SK-MEL-5 (cell line): ENCODE measurements at places on chromosomes 7 and 10.

DNA sequence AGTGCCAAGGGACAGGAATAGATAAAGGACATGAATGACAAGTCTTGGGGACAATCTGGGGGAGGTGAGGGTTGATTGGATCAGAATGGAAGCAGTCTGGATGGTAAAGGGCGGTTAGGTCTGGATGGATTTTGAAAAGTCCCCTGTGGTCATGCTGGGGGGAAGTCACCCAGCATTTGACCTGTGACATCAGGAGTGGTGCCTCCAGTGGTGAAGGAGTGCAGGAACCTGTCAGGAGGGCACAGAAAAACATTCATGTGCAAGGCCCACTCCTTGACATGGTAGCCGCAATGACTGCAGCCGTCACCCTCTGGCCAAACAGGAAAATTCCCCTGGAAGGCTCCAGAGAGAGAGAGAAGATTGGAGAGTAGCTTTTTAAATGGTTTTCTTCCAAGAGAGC, 304.8 kb downstream of the GFRA1 start:
- no peak for DNase-seq

GRCh38 chr10:30430544-30431298, 3.3 kb upstream of the MAP3K8 start:
- DNase-seq = no peak

DNA sequence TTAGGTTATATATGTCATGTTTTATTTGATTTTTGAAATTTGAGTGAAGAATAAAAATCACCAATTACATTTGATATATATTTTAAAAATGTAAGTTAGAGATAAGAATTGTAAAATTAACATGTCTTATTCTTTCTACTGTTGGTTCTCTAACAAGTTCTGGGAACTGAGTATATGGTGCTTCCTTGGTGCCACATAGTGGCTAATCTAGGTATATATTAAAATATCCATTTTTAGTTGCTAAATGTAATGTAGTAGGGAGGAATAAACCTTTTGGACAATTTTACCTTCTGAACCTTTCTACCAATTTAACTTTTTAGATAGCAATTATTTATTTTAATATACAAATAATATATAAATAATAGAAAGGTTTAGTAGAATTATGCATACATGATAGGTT, 17.5 kb downstream of the CFAP69 start:
- DNase-seq = peak; percentile 67

GRCh38 chr7:118079369-118079768, 104.6 kb upstream of the LSM8 start:
- DNase-seq = no peak

DNA sequence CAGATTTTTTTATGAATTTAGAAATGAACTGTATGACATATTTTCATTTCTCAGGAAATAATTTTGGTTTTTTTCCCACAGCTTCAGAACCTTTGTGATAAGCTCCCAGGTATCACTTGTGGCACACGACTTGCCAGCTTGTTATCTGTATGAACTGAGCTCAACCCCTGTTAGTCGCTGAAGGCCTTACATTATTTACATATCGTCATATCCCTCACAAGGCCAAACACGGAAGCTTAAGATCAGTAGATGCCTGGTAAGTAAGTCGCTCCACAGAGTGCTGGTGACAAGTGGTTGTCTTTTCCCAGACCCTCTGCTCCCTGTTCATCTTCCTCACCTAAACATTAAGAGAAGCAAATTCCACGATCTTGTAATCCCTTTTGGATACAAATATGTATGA, 55.2 kb downstream of the RAPGEF5 start:
- DNase-seq = no peak

DNA sequence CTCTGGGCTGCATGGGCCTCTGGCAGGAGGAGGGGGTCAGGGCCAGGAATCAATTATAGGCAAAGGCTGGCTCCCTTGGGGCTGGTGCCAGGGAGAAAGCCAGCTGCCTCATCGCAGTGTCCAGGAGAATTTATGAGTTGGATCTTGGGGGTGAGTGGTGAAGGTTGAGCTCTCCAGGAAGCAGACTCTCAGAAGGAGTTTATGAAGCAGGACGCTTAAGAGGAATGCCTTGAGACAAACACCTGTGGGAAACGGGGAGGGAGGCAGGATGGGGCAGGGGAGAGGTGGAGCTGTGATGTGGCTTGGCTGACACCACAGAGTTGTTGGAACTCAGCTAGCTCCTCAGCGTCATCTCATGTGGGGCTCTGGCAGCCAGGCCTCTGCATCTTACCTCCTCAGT, 428.5 kb downstream of the RPS24 start:
- DNase-seq = no peak

DNA sequence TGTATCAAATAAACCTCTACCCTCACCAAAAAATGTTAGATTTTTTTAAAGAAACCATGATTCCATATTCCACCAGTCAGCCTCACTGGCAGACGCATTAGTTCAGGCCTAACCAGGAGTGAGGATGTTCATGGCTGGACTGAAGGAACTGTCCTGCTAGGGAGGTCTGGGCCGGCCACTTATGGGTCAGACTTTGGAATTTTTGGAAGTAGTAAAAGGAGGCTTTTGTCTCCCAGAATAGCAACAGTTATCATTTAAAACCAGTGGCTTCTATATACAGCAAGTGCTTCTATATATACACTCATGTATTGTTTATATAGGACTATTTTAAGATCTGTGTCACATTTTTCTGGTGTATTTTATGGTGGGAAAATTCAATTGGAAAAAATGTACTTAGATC, 120.5 kb downstream of the CNNM2 start:
- DNase-seq = no peak

DNA sequence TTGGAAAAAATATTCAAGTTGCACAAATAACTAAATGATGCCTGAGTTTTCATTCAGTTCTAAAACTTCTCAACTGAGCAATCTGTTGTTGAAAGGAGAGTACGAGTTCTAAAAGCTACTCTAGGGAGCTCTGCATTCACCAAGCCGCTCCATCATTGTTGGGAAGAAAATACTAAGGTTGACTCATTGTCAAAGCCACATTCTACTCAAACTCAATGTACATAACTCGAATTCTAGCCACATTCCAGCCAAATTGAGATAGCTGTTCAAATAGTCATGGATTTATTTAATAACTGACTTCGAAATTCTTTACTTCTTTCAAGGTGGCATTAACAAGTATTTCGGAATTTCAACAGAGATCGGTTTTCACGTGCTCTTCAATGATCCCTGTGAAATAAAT, 63.4 kb downstream of the KIAA1217 start:
- DNase-seq = no peak

- DNase-seq = no peak
Observed at GRCh38 chr10:71611131-71611530, 108.4 kb downstream of the C10orf105 start.

GRCh38 chr10:7513936-7514335, 103.1 kb upstream of the SFMBT2 start:
- DNase-seq = no peak

DNA sequence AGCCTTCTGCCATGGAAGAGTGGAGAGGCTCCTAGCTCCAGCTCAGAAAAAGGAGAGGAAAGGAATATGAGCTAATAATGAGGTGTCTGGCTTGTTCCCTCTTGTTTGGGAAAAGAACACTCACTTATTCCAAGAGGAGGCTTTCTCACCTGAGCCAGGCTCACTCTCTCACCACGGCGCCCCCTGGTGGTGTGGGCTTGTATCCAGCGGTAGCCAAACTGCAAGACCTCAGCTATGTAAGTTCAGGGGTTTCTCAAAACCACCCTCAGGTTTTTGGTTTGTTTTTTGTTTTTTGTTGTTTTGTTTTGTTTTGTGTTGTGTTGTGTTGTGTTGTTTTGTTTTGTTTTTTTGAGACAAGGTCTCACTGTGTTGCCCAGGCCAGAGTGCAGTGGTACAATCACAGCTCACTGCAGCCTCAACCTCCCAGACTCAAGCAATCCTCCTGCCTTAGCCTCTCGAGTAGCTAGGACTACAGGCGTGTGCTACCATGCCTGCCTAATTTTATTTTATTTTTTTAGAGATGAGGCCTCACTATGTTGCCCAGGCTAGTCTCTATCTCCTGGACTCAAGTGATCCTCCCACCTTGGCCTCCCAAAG, 124.0 kb downstream of the TMEM130 start:
- DNase-seq = peak; percentile 80

- DNase-seq = no peak
Observed at GRCh38 chr7:30918676-30919075, 7.0 kb downstream of the AQP1 start.

DNA sequence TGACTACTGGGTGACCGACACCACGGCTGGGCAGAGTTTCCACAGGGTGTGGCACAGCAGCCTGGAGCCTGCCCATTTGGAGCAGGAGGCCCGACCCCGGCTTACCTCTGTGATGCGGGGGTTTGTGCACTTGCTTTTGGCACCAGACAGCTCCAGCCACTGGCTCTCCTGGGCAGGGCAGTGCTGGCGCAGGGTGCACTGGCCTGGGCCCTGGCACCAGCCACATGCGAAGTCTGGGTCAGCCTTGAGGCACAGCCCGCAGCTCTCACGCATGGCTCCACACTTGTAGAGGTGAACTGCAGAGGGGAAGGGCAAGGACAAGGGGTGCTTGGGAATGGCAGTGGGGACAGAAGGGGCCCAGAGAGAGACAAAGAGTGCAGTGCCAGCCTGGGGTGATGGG, 373.7 kb downstream of the PLXNA4 start:
- no peak for DNase-seq

DNA sequence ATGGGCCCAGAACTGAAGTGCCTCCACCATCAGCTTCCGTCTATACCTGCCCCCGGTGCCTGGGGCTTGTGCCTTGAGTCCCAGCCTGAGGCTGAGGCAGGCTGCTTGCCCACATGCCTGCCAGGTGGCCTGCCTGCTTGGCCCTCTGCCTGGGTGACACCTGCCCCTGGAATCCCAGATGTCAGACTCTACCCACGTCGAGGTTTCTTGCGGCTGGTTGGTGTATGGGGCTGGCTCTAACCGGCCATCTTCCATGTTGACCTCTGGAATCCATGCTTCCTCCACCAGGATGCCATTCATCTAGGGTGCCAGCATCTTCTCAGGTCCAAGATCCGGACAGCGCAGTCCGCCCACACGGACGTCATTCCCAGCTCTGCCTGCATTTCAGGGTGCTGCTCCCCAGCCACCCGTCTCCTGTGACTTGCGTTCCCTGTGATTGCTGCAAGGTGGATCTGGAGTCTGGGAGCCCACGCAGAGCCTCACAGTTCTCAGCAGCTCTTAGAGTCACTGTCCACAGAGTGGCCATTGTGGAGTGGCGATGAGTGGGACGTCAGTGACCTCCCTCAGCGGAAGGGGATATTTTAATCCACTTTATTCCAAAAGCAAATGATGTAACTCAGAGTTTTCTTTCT, 298.1 kb downstream of the TCERG1L start:
- no peak for DNase-seq
